Lower leg skin (tissue), 4 donors: ENCODE measurements at places on chromosomes 6 and 20. TPM values are rescaled to one million over a fixed set of nuclear protein-coding genes. Genes with fewer than 3 reads are reported as not detected.

Gene PLEKHG1
- total RNA-seq, result 49.3 TPM

Gene CST5
- not detected for total RNA-seq

Gene LTA
- total RNA-seq, result not detected

Gene SLCO4A1
- total RNA-seq, result 107 TPM

Gene ENPP1
- 4.4 TPM for total RNA-seq

Gene SCRT2
- total RNA-seq, result not detected

Gene KIF25
- total RNA-seq, result 0.29 TPM

Gene ENPP5
- 4.9 TPM for total RNA-seq

Gene CTNNBL1
- total RNA-seq, result 22.0 TPM

Gene BPIFB4
- total RNA-seq, result not detected

Gene COL9A3
- total RNA-seq, result 9.9 TPM

Gene RPS18
- total RNA-seq, result 6,696 TPM

Gene FAM209B
- 0.61 TPM for total RNA-seq

Gene BPIFB2
- total RNA-seq, result not detected

Gene FLRT3
- 24.8 TPM for total RNA-seq
